Mammary epithelial cell (primary cell): ENCODE measurements at places on chromosomes 3 and 15.

DNA sequence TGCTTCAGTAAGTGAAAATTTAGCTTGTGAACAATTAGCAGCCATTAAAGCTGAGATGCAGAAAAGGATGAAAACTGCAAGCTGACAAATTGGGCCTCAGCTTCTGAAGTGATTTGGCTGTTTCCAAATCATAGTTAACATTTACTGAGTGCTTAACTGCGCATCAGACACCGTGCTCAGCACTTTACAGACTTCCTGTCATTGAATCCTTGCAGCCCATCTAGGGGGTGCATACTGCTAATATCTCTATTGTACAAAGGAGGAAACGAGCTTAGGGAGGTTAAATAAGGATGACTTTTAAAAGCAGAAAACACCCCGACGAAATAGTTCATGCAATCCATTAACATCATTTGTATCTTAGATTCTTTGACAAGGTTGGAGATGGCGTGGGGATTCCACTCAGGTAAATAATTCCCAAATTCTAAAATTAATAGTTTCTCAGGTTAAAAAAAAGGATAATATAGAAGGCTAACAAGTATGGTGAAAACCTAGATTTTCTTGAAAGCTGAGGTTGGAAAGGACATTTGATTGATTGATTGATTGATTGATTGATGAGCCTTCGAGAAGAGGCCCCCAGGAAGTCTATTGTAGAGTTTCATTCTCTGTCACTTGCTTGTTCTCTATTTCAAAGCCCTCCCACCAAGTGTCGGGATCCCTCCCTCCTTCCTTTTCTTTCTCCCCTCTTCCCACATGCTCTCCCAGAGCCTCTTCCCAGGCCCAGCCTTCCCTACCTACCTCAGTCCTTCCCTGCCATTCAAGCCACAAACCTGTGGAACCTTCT is 23.5 kb upstream of the EPHB3 start:
- DNase-seq: no peak

- no peak for DNase-seq
Measured at GRCh38 chr15:68435966-68436365, 4.0 kb upstream of the ITGA11 start.

GRCh38 chr3:141578202-141578973 is 91.6 kb downstream of the RASA2 start:
- peak; percentile 38 for DNase-seq

- no peak for DNase-seq
Measured at GRCh38 chr3:170043506-170043905, 5.7 kb downstream of the GPR160 start.

DNA sequence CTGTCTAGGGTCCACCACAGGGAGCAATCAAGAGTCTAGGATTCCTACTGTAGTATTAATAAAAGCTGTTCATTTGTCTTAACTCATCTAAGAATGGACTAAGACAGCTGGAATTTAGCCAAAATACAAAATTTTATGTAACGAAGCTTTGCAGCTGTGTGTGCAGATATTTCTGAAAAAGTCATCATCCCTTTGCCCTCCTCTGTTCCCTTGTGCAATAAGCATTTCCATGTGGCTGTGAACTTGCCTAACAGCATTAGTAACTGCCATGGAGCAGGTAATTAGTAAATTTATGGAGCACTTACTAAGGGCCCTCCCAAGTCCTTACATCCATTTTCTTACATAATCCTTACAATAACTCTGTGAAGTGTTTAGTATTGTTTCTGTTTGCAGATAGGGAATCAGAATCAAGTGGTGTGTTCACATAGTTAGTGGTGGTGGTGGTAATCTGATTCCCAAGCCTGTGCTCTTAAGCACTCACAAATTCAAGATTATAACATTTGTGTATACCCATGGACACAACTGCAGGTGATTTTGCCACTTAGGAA is 114.5 kb downstream of the RARB start:
- DNase-seq: no peak

DNA sequence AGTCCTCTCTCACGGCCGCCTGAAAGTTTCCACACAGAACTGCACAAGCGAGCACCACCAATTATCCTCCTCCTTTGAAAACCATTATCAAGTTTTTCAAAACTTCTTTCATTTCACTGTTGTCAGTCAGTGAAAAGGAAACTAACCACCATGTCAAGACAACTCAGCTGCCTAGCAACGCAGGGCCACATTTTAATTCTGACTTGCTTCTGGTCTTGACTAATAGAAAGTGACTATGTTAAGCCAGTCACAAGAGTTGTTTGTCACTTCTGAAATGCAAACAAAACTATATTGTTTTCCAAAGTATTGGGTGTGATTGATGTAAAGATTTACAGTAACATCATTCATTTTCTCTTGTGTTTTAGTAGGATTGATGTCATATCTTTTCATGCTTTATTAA is 612.8 kb upstream of the AGTR1 start:
- DNase-seq: no peak

DNA sequence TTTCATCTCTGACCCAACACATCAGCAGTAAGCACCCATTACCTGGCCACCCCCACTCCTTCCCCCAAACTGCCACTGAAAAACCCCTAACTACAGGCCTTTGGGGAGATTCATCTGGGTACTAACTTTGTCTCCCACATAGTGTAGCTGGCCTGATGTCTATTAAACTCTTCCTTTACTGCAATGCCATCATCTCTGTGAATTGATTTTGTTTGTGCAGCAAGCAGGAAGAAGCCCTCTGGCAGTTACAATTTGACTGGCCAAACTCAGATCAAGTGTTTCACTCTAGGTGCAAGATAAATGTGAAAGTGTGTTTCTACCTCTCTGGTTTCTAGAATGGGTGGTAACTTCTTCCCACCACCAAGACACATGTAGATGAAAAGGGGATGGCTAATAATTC is 26.7 kb upstream of the OR5K4 start:
- DNase-seq: no peak

DNA sequence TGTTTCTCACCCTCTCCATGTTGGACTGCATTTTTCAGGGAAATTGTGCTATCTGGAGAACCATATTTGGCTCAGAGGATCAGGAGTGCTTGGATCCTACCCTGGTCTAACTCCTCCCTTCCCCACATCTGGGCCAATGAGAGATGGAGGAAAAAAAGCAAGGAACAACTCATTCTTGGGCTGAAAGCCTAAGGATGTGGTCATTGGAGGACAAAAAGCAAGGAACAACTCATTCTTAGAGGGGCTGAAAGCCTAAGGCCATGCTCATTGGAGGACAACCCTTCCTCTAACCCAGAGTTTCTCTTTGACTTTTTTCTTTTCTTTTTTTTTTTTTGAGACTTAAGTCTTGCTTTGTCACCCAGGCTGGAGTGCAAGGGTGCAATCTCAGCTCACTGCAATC is 48.6 kb upstream of the CHRNB4 start:
- DNase-seq: no peak

GRCh38 chr3:114290911-114291901 is 2.6 kb upstream of the TIGIT start:
- DNase-seq: peak; percentile 14

GRCh38 chr15:38168467-38169070 is 84.1 kb upstream of the SPRED1 start:
- no peak for DNase-seq

GRCh38 chr15:99328106-99329072 is 77.1 kb downstream of the LRRC28 start:
- DNase-seq: no peak

DNA sequence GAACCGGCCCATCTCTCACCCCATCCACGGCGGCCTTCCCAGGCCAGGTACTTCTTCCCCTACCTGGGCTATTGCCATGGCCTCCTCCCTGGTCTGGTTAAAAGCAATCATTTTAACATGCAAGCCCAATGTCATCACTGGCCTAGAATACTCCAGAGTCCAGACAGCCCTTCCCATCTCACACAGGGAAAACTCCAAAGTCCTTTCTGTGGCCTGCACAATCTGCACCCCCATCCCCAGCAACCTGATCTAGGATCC is 45.8 kb upstream of the SLCO2A1 start:
- no peak for DNase-seq

- DNase-seq: no peak
Measured at GRCh38 chr3:15451216-15452113, 24.1 kb downstream of the EAF1 start.

GRCh38 chr15:98906712-98907083 is 100.9 kb downstream of the PGPEP1L start:
- DNase-seq: peak; percentile 79

GRCh38 chr3:23654571-23654970 is 151.2 kb upstream of the UBE2E1 start:
- DNase-seq: no peak

DNA sequence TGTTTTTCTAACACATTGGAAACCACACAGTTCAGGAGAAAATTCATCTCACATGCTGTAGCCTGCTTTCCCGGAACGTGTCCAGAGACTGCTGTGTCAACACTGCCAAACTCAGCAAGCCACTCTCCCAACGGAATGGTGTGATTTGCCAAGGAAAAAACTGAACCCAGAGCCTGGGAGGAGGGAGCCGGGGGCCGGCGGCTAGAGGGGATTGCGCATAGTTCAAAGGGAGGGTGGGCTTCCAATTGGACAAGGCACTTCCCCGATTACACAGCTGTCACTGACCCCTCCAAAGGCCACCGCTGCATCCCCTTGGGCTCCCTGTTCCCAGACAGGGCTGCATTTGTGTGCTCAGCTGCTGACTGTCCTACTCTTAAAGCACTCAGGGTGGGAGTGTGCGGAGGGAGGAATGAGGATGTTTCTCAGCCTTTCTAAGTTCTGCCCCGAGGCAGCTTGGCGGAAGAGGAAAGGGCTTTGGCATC is 256.2 kb downstream of the ZNF621 start:
- DNase-seq: peak; percentile 24

DNA sequence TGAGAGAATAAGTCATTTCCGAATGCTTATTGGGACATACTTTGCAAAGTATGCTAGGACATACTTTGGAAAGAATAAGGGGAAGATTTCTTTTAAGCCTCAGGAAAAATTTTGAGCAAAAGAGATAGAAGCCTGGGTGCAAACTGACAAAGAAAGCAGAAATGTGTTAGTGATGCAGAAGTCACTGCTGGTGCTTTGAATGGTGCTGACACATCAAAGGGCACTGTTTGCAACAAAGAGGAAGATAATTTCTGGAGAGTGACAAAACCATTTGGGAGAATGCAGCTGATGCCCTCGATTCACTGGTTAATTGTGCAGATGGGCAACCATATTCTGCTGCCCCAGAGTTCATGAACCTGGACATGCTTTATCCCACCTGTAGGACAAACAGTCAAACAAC is 11.0 kb upstream of the RAP2B start:
- DNase-seq: no peak

GRCh38 chr3:124276539-124277143 is 284.7 kb upstream of the ROPN1 start:
- no peak for DNase-seq
